ENCODE measurements at places on chromosomes 12 and 14. TPM values are rescaled to one million over a fixed set of nuclear protein-coding genes. Genes with fewer than 3 reads are reported as not detected.

DNA sequence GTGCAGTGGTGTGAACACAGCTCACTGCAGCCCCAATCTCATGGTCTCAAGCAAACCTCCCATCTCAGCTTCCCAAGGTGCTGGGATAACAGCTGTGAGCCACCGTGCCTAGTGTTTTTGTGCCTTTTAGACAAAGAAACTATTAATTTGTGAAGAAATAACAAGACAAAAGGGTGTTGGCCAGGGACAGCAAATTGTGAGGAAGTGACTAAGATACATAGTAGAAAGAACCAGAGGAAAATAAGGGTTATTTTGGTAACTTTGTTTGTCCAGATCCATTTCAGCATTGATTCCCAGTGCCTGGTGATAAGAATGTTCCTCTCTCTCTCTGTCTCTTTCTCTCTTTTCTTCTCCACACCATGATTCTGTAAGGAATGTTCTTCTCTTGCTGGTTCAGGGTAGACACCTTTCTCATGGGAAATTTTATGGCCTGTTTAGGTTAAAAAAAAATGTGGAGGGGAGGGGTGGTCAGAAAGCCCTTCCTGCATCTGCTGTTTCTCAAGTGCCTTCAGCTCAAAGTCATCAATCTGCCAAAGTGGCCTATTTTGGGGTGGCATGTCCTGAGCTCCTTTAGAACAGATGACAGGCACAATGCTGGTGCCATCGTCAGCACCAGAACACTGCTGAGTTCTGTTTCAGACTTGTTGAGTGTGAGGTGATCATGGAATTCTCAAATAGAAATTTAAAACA is 184.4 kb upstream of the EEA1 start:
- H3K27me3 ChIP-seq = no peaks in the 10 kb centered on the region
- H3K4me1 ChIP-seq = no peaks in the 10 kb centered on the region
- H3K36me3 ChIP-seq = no peaks in the 10 kb centered on the region
- no peak for DNase-seq

GRCh38 chr12:45612044-45612794 is 117.3 kb upstream of the ARID2 start:
- no peaks in the 10 kb centered on the region for H3K4me1 ChIP-seq
- H3K27ac ChIP-seq = no peak overlapping the region
- H3K36me3 ChIP-seq = no peaks in the 10 kb centered on the region
- no peaks in the 10 kb centered on the region for H3K27me3 ChIP-seq

DNA sequence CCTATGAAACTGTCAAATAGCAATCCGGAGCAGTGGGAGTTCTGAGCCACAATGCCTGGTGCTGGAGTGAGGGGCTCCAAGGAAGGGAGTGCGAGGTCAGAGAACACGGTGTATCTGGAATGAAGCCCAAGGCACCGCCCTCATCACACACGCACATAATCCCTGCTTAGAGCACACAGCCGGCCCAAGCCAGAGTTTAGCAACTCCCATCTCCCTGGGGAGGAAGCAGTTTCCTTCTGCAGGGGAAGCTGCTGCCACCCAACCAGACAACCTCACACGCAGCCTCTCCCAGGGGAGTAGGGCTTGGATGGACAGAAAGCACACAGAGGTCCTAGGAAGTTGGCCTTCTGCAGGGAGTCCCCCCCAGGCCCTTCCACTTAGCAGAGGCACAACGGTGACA is 31.3 kb downstream of the ACTN1 start:
- DNase-seq = no peak
- H3K4me3 ChIP-seq = no peak overlapping the region
- H3K27ac ChIP-seq = no peak overlapping the region
- peaks cover 16% of the 10 kb centered on the region for H3K4me1 ChIP-seq

DNA sequence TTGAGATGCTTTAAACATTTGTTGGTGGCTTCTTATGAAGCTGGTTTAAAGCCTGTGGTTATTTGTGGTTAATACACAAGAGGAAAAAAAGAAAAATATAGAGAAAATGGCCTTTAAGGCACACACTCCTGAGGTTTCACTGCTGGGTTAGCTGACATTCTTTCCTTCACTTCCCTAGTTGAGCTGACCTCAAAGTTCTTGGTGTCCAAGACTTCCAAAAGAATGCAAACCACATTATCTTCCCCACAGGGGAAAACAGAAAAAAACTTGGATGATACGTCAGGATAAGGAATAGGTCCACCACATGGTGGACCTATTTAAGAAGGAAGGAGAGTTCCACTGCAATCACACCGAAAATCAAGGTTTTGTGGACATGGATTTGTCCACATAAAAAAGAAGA is 94.3 kb downstream of the SLC25A21 start:
- no peak overlapping the region for H3K27ac ChIP-seq
- H3K36me3 ChIP-seq = no peaks in the 10 kb centered on the region
- no peak overlapping the region for H3K4me3 ChIP-seq
- H3K4me1 ChIP-seq = no peaks in the 10 kb centered on the region
- H3K27me3 ChIP-seq = no peaks in the 10 kb centered on the region

DNA sequence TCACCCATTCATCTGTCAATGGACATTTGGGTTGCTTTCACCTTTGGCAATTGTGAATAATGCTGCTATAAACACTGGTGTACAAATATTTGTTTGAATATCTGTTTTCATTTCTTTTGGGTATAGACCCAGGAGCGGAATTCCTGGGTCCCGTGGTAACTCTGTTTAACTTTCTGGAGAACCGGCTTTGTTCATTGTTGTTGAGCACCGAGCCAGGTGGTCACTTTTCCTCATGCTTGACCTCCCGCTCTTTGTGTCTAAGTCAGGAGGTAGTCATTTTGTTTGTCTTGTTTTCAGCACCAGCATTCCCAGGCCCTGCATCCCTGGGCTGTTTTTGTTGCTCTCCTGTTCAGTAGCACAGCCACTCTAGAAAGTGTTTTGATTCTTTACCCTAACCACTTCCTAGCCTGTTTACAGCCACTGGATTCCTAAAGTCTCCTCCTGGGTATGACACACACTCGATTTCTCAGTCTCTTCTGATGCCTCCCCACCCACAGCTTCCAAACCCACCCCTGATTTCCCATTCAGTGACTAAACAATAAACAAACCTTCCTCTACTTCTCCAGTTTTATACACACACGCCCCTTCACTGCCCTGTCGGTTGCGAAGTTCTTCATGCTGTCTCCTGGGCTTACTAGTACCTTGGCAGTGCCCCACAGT is 37.9 kb downstream of the B4GALNT3 start:
- H3K4me1 ChIP-seq = no peaks in the 10 kb centered on the region
- H3K4me3 ChIP-seq = no peak overlapping the region
- no peak overlapping the region for H3K27ac ChIP-seq
- H3K36me3 ChIP-seq = no peaks in the 10 kb centered on the region
- H3K27me3 ChIP-seq = no peaks in the 10 kb centered on the region

DNA sequence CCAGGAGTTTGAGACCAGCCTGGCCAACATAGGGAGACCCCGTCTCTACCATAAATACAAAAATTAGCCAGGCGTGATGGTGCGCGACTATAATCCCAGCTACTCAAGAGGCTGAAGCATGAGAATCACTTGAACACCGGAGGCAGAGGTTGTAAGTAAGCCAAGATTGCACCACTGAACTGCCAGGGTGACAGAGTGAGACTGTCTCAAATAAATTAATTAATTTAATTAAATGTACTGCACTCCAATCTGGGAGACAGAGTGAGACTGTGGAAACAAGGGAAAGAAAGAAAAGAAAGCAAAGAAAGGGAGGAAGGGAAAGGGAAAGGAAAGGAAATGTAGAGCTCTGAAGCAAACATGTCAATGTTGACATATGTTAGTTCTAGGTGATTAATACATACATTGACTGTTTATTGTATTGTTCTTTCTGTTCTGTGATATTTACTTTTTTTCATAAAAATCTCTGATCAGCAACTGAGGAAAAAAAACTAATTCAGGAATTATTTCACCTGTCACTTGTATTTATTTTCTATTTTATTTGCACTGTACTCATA is 99.6 kb downstream of the DENND5B start:
- H3K36me3 ChIP-seq = no peaks in the 10 kb centered on the region
- DNase-seq = no peak
- H3K4me1 ChIP-seq = no peaks in the 10 kb centered on the region

DNA sequence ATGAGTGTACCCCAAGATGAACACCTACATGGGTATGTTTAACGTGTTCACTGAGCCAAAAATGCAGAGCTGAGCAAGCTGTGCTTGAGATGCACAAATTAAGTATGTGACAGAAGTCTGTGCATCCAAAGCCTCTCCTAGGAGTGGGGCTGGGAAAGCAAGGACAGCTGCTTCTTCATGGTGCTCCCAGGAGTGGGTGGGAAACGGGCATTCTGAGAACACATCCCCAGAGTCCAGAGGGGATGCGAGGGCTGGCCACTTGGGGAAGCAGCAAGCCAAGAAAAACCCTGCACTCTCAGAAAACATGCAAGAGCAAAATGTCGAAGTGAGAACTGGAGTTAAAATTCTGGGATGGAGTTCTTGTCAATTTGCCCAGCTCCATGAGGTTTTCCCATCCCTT is 414.3 kb downstream of the BCAT1 start:
- H3K27ac ChIP-seq = no peak overlapping the region
- no peak for DNase-seq
- no peaks in the 10 kb centered on the region for H3K36me3 ChIP-seq
- H3K4me3 ChIP-seq = no peak overlapping the region
- no peaks in the 10 kb centered on the region for H3K4me1 ChIP-seq

- H3K4me3 ChIP-seq = no peak overlapping the region
- peaks cover 6% of the 10 kb centered on the region for H3K27me3 ChIP-seq
- no peaks in the 10 kb centered on the region for H3K36me3 ChIP-seq
- H3K27ac ChIP-seq = no peak overlapping the region
- no peak for DNase-seq
Observed at GRCh38 chr12:53101931-53102781, 1.1 kb upstream of the SOAT2 start.

DNA sequence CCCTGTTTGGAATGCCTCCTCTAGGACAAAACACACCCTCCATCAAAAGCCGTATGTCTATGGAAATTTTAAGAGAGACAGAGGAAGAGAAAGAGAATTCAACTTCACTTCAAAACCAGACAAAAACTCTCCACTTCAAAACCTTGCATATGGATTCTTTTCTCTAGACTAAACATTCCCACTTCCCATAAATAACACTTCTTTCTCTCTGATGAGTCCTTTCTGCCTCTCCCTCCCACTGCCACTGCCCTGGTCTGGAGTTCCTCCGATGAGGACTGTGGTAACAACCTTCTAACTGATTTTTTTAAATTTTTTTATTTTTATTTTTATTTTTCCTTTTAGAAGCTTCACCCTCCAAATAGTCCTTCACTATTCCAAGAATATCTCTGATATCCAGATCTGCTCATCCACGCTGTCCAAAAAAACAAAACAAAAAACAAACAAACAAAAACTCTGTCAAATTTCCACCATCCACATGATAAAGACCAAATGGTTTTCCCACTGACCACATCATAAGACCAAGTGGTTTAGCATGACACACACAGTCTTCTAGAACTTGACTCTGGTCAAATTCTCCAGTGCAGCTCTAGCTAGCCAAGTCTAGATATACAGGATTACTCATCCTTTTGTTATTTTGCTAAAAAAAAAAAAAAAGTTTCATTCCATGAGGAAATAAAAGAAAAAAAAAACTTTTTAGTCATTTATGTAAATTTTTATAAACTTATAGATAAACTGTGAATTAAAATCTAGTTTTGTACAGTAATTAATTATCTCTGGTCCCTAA is 256.0 kb downstream of the PPFIA2 start:
- no peak overlapping the region for H3K27ac ChIP-seq
- no peak overlapping the region for H3K4me3 ChIP-seq
- no peaks in the 10 kb centered on the region for H3K36me3 ChIP-seq
- no peaks in the 10 kb centered on the region for H3K4me1 ChIP-seq
- DNase-seq = no peak

DNA sequence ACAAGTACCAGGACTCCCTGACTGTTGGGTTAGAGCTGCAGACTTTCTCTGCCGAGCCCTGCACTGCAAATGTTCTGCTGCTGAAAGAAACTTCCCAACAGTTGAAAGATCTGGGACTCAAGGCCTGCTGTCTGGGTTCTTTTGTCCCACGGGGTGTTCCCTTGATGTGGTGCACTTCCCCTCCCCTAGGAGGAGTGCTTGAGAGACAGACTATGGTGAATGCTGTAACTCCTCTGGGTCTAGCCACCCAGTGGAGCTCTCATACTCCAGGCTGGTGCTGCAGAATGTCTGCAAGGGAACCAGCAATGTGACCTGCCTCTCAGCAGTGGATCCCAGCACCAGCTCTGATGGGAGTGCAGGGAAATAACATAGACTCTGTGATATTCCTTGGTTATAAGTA is 129.2 kb upstream of the SLCO1B1 start:
- no peaks in the 10 kb centered on the region for H3K27me3 ChIP-seq
- no peak overlapping the region for H3K4me3 ChIP-seq
- DNase-seq = no peak

DNA sequence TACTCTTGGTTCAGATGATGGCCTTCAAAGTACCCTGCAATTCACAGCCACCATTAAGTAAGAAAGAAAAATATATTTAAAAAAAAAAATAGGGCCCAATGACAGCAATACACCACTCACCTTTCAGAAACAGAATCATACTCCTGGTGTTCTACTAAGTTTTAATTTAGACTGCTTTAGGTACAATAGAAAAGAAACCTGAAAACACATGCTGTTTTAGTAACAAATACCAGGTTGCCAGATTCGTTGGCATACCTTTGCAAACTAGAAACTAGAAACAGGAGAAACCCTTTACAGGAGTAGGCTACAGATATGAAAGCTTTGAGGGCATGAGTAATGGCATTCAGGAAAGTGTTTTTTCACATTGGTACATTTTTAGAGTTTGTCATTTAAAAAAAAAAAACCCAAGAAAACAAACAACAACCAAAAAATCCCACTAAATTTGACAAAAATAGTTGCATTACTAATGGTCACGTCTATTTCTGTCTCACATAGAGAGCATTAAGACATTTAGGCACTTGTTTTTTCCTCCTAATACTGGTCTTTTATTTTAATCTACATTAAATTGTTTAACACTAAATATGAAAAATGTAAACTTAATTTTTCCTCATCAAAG is 4.0 kb downstream of the SIX1 start:
- peaks cover 2% of the 10 kb centered on the region for H3K36me3 ChIP-seq
- H3K4me3 ChIP-seq = no peak overlapping the region
- no peak overlapping the region for H3K27ac ChIP-seq

DNA sequence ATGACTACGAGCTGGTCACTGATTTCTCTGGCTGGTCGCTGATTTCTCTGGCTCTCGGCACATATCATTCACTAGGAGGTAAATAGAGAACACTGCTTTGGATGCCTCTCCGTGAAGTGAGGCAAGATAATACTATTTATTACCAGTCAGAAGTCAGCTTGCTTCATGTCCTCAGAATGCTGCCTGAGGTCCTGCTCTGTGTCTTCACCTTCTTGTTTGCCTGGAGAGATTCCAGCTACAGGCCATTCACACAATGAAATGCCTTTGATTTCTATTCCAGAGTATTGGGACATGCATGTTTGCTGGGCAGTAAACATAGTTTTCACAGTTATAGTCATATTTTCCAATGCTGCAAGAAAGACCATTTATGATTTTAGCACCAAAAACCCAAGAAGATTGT is 106.7 kb downstream of the AEBP2 start:
- H3K27ac ChIP-seq = no peak overlapping the region
- no peaks in the 10 kb centered on the region for H3K27me3 ChIP-seq
- no peak for DNase-seq
- H3K4me3 ChIP-seq = no peak overlapping the region
- H3K36me3 ChIP-seq = no peaks in the 10 kb centered on the region

- H3K27me3 ChIP-seq = no peaks in the 10 kb centered on the region
- no peaks in the 10 kb centered on the region for H3K36me3 ChIP-seq
Observed at GRCh38 chr14:104876251-104876699, 11.2 kb downstream of the CEP170B start.

The PIP4K2C gene
- 27.1 TPM for total RNA-seq

The HOXC4 gene
- not detected for total RNA-seq

The MANSC4 gene
- total RNA-seq = not detected

The IKZF4 gene
- total RNA-seq = 12.5 TPM

The FAM186B gene
- total RNA-seq = 0.21 TPM

The TMX1 gene
- total RNA-seq = 84.8 TPM

The NRL gene
- total RNA-seq = 1.1 TPM

The IL22 gene
- total RNA-seq = not detected

The PIWIL1 gene
- not detected for total RNA-seq

The FGF23 gene
- total RNA-seq = 0.42 TPM
